ENCODE measurements at places on chromosomes 13 and 19.
A peak's percentile ranks its signal among the peaks of the same experiment; 100 is the strongest.

GRCh38 chr13:91105270-91105669 lies 242.2 kb upstream of the MIR17HG start:
- no peak for DNase-seq

- DNase-seq: no peak
These were observed 34.2 kb downstream of the MBNL2 start for GRCh38 chr13:97256343-97256783.

DNA sequence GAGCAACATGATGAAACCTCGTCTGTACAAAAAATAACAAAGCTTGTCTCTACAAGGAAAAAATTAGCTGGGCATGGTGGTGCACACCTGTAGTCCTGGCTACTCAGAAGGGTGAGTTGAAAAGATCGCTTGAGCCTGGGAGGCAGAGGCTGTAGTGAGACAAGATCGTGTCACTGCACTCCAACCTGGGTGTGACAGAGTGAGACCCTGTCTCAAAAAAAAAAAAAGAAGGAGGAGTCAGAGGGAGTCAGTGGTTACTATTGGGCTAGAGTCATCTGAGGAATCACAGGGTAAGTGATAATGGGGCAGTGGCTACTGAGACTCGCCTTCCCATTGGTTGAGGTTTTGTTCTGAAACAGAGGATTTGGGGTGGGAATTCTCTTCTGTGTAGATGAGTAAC lies 1.9 kb upstream of the GPI start:
- DNase-seq: no peak

- DNase-seq: no peak
These were observed 82.9 kb downstream of the SLITRK5 start for GRCh38 chr13:87754097-87754496.

DNA sequence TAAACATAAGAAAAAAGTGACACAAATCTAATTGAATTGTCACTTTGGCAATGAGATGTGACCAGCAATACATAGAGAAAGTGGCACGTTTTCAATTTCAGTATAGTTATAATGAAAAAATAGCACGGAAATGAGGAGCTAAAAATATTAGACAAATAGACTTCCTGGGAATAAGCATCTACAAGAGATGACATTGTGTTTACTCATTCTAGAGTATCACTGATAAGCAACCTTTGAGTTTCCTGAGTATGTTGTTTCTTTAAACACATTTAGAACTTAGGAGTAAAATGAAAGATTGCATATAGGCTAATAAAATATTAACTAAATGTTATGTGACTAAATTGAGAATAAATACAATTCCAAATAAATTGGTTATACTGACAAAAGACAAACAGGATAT lies 207.1 kb upstream of the SLITRK6 start:
- no peak for DNase-seq

- DNase-seq: no peak
These were observed 50.7 kb downstream of the PCDH17 start for GRCh38 chr13:57682128-57682716.

GRCh38 chr19:41795031-41795461 lies 1.3 kb upstream of the CEACAM3 start:
- DNase-seq: peak; percentile 53
